ENCODE measurements at places on chromosomes 2 and 18. TPM values are rescaled to one million over a fixed set of nuclear protein-coding genes. Genes with fewer than 3 reads are reported as not detected.

DNA sequence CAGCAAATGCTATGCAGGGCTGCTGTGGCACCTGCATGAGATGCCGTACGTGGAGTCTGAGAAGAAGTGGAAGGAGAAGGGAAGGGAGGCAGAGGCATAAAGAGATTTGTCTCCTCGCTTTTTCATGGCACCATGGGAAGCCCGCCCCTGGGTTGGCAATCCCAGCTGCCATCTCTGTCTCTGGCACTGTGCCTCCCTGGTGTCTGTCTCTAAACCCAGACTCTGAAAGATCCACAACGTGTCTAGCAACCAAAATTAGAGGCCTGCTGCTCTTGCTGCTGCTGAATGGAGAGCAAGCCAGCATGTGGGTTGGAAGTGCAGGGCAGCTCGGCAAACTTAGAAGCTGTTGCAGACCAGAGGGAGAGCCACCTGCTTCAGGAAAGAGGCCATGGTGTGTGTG lies 53.1 kb downstream of the INO80C start:
- no peaks in the 10 kb centered on the region for H3K27me3 ChIP-seq
- no peak overlapping the region for H3K27ac ChIP-seq
- no peaks in the 10 kb centered on the region for H3K36me3 ChIP-seq
- H3K4me1 ChIP-seq = no peaks in the 10 kb centered on the region
- DNase-seq = no peak
- H3K4me3 ChIP-seq = no peak overlapping the region

GRCh38 chr2:71550801-71551630 lies 97.7 kb downstream of the DYSF start:
- H3K27ac ChIP-seq = no peak overlapping the region
- no peaks in the 10 kb centered on the region for H3K4me1 ChIP-seq
- H3K27me3 ChIP-seq = no peaks in the 10 kb centered on the region
- H3K36me3 ChIP-seq = no peaks in the 10 kb centered on the region
- no peak overlapping the region for H3K4me3 ChIP-seq
- DNase-seq = no peak

DNAJB2 gene
- 92.1 TPM for total RNA-seq

CCDC74B gene
- 4.6 TPM for total RNA-seq

DCC gene
- total RNA-seq = not detected

FAM168B gene
- 50.0 TPM for total RNA-seq

GRCh38 chr2:118431165-118431517 lies 342.9 kb downstream of the INSIG2 start:
- no peak overlapping the region for H3K27ac ChIP-seq
- H3K36me3 ChIP-seq = no peaks in the 10 kb centered on the region
- no peaks in the 10 kb centered on the region for H3K27me3 ChIP-seq
- H3K4me3 ChIP-seq = no peak overlapping the region
- no peak for DNase-seq

RFTN2 gene
- total RNA-seq = 2.0 TPM

IL36G gene
- not detected for total RNA-seq

GRCh38 chr2:175468431-175469098 lies 287.1 kb upstream of the ATP5MC3 start:
- H3K36me3 ChIP-seq = no peaks in the 10 kb centered on the region
- no peak overlapping the region for H3K4me3 ChIP-seq
- no peak overlapping the region for H3K27ac ChIP-seq
- DNase-seq = no peak

XIRP2 gene
- 0.55 TPM for total RNA-seq

DNA sequence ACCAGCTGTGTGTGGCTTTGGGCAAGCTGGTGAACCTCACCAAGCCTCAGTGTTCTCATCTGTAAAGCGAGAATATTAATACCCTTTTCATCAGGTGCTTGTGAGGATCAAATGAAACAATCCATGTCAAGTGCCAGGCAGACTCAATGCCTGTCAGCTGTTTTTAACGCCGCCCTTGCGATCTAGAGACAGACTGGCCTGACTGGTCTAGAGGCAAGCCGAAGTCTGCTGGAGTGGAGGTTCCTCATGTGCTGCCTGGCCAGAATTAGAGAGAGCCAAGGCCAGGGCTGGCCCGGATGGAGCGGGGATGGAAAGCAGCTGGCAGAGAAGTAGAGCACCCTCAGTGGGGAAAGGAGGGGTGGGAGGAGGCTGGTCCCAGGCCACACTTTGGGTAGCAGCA lies 74.5 kb upstream of the B3GNT7 start:
- no peak overlapping the region for H3K4me3 ChIP-seq
- no peaks in the 10 kb centered on the region for H3K27me3 ChIP-seq
- peak; percentile 23 for DNase-seq
- H3K36me3 ChIP-seq = no peaks in the 10 kb centered on the region
- no peaks in the 10 kb centered on the region for H3K4me1 ChIP-seq

CYP27A1 gene
- 15.7 TPM for total RNA-seq

CRYGC gene
- not detected for total RNA-seq

DNA sequence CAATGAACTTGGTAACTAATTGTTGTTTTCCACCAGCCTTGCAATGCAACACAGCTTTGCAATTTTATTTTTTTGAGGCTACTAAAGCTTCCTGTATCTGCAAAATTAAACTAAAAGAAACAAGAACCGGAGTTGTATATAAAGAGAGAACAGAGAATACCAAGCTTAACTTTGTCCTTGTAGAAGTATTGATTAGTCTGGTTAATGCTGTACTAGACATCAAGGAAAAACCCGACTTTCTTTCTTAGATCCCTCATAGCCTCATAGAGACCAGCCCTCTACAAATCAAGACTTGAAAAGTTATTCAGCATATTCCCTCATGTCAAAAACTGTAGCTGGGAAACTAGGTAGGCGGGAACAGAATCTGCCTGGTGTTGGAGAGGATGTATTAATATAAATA lies 1.7 kb upstream of the ASAP2 start:
- H3K36me3 ChIP-seq = no peaks in the 10 kb centered on the region
- H3K27me3 ChIP-seq = no peaks in the 10 kb centered on the region
- no peak overlapping the region for H3K27ac ChIP-seq
- H3K4me1 ChIP-seq = peaks cover under 1% of the 10 kb centered on the region
- H3K4me3 ChIP-seq = no peak overlapping the region

DNA sequence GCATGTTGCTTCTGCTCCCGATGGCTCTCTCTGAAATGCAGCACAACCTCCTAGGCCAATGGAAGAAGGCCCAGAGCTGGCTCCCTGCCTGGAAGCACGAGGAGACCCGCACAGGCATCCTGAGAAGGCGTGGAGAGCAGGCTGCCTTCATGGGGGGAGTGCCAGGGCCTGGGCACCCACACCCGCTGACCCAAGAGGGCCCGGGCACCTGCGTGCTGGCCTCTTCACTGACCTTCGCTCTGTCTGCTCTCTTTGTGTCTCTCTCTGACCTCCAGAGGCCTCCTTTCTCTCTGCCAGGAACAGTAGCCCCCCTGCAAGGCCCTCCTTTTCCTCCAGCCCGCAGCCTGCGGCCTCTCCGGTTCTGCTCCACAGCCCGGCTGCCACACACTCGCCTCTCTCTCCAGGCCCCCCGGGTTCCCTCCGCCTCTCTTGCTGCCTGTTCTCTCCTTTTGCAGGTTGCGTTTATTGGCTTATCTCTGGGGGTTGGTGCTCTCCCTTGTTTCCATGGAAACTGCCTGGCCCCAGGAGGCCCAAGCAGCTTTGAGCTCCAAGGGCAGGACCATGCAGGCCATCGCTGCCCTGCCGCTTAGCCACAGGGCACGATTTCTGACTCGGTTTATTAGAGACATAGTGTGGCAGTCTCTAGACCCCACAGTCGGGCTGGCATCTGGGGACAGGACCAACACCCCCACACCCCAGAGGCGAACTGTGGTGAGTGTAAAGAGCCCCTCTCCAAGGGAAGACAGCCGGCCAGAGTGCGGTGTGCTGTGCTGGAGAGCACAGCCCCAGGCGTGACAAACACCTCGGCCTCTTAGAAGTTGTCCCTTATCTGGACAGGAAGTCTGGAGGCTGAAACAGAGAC lies 1.7 kb downstream of the MZT2B start:
- H3K27me3 ChIP-seq = no peaks in the 10 kb centered on the region
- no peaks in the 10 kb centered on the region for H3K4me1 ChIP-seq
- peak; percentile 56 for DNase-seq
- no peak overlapping the region for H3K4me3 ChIP-seq
- H3K27ac ChIP-seq = peak overlapping the region; percentile 92
- no peaks in the 10 kb centered on the region for H3K36me3 ChIP-seq

DNA sequence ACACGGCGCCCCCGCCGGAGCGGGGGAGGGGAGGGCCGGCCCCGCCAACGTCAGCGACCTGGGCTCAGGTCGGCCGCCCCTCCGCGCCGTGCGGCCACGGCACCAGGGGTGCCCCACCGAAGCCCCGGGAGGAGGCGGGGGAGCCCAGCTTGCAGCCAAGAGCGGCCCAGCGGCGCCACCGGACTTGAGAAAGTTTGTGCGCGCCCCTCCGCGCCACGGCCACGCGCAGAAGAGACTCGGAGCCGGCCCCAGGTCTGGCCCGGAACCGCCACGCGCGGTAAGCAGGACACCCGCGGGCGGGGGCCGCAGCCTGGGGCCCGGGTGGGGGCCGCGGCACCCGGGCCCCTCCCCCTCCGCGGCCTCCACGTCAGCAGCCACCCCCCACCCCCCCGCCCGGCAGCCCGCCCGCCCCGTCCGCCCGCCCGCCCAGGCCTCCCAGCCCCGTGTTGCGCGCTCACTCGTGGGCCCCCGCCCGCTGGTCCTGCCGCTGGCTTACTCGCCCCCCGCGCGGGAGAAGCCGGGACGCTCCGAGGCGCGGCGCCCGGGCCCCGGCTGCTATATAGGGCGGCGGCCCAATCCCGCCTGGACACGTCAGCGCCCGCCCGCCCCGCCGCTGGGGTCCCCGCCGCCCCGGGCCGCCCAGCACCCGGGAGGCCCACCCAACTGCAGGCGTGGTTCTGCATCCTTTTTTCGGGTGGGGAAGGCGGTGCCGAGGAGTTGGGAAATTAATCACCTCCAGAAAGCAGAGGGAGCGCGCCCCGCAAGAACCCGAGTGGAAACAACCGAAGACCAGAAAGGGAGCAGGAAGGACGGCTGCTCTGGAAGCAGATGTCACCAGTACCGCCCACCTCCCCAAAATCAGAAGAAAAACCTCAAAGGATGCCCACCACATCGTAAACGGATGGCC lies 42.9 kb downstream of the HDLBP start:
- peak overlapping the region; percentile 97 for H3K27ac ChIP-seq
- peak overlapping the region; percentile 100 for H3K4me3 ChIP-seq
- peak; percentile 78 for DNase-seq

CLEC4F gene
- total RNA-seq = not detected

- DNase-seq = no peak
- peaks cover 5% of the 10 kb centered on the region for H3K27me3 ChIP-seq
- H3K36me3 ChIP-seq = no peaks in the 10 kb centered on the region
- no peak overlapping the region for H3K27ac ChIP-seq
- H3K4me3 ChIP-seq = no peak overlapping the region
- peaks cover 9% of the 10 kb centered on the region for H3K4me1 ChIP-seq
These were observed 4.7 kb downstream of the RTKN start for GRCh38 chr2:74436848-74437695.

- H3K4me1 ChIP-seq = peaks cover 4% of the 10 kb centered on the region
- H3K4me3 ChIP-seq = no peak overlapping the region
- no peaks in the 10 kb centered on the region for H3K36me3 ChIP-seq
- H3K27me3 ChIP-seq = no peaks in the 10 kb centered on the region
- peak overlapping the region; percentile 61 for H3K27ac ChIP-seq
These were observed 285.1 kb downstream of the SLC4A3 start for GRCh38 chr2:219912491-219912921.

GRCh38 chr2:20917719-20918572 lies 95.0 kb upstream of the LDAH start:
- no peaks in the 10 kb centered on the region for H3K27me3 ChIP-seq
- H3K36me3 ChIP-seq = no peaks in the 10 kb centered on the region
- no peak for DNase-seq
- no peak overlapping the region for H3K27ac ChIP-seq
- H3K4me3 ChIP-seq = no peak overlapping the region

SPATA3 gene
- total RNA-seq = not detected

- no peaks in the 10 kb centered on the region for H3K27me3 ChIP-seq
- no peak overlapping the region for H3K4me3 ChIP-seq
- no peaks in the 10 kb centered on the region for H3K36me3 ChIP-seq
- no peak for DNase-seq
These were observed 42.8 kb downstream of the EEF1B2 start for GRCh38 chr2:206202446-206202845.

- DNase-seq = no peak
- no peaks in the 10 kb centered on the region for H3K36me3 ChIP-seq
- peaks cover under 1% of the 10 kb centered on the region for H3K4me1 ChIP-seq
- no peak overlapping the region for H3K27ac ChIP-seq
- no peak overlapping the region for H3K4me3 ChIP-seq
These were observed 24.1 kb upstream of the RBMS1 start for GRCh38 chr2:160517731-160518130.

DNA sequence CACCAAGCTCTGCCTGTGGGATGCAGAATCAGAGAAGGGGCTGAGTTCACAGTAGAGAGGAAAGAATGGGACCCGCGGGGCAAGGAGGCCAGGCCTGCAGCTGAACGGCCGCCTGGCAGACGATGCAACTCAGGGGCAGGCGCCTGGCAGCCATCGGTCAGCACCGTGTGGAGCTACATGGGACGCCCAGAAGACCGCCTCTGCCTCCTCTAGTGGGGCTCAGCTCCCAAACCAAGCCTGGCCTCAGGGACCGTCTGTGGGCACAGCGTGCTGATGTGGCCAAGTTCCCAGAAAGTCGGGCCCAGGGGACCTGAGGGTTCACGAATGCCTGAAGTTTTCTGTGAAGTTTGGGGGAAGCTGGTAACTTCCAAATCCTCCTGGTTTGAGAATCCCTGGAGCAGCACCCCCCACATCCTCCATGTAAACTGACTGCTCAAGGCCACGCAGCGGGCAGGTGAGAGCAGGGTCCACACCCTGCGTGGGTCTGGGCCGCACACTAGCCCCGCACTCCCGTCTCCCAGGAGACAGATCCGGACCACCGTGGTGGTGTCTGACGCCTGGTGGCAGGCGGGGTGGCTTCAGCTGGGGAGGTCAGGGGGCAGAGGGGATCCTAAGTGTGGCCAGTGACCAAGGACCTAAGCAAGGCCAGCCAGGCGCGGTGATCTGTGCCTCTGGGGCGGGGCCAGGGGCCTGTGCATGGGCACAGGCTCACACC lies 14.6 kb downstream of the SNORC start:
- H3K4me1 ChIP-seq = no peaks in the 10 kb centered on the region
- no peak overlapping the region for H3K27ac ChIP-seq
- no peak overlapping the region for H3K4me3 ChIP-seq
- no peak for DNase-seq
- H3K27me3 ChIP-seq = no peaks in the 10 kb centered on the region
